Fibroblast of upper back skin (primary cell): ENCODE measurements at places on chromosomes 4 and X.

- DNase-seq, result no peak
Observed at GRCh38 chr4:39754309-39754708, 56.4 kb downstream of the UBE2K start.

DNA sequence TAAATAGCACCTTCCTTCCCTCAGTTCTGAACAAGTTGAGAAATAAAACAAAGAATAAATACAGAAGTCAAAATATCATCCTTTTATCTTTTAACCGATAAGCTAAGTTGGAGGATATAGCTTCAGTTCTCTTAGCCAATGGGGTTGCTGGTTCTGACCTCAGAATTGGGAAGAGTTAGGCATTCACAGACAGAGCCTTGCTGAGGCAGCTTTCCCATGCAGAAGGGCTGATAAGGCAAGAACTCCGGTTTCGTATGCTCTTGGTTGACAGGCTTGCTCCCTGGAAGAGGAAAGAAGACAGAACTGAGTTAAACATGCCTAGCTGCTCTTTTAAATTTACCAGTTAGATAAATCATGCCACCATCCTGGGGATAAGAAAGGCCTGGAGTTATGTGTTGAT lies 17.6 kb downstream of the FRAS1 start:
- no peak for DNase-seq

GRCh38 chr4:67570537-67570936 lies 12.0 kb downstream of the STAP1 start:
- DNase-seq, result no peak

GRCh38 chrX:52352551-52352950 lies 16.3 kb upstream of the XAGE2 start:
- no peak for DNase-seq

DNA sequence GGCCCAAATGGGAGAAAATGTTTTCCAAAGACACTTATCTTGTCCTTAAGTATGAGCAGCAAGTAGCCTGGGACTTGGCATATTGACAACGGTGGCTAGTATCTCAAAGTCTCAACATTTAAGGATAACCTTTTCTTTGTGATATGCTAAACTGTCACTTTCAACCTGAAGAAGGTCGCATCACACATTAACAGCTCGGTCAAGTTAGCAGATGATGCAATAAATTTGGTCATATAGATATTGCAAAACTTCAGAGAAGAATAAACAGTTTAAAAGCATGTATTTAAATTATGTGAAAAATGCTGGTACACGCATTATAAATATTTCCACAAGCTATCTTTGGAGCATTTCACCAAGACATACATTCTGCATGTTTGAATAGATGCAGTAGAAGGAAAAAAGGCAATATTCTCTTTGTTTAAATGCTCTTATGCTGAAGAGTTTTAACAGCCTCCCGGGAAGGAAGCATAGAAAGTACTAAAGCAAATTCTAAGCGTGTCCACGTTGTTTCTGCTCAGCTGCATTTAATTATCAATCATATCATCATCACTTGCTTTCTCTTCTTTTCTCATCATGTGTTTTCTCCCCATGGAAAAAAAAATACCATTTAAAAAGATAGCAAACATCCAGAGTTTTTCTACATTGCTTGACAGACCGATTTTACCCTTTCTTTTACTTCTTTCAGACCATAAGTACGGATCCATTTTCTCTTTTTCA lies 24.2 kb downstream of the ARHGAP6 start:
- DNase-seq, result peak; percentile 35

- no peak for DNase-seq
Observed at GRCh38 chr4:76206222-76206942, 7.2 kb downstream of the SCARB2 start.

- no peak for DNase-seq
Observed at GRCh38 chrX:73182502-73183114, 32.0 kb downstream of the NAP1L2 start.

DNA sequence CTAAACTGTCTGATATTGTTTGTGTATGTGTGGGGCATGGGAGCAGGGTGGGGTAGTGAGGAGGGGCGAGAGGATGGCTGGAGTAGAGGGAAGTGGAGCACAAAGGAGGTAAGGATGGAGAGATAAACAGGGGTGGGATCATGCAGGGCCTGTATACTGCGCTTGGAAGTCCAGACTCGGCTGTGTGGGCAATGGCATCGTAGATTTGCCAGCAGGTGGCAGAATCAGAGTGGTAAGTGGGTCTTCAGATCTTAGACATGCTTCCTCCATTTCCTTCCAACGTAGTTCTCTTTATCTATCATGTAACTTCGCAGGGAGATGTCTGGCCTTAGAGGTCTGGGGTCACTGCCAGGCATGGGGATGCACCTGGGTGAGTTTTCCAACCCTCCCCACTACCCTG lies 155.5 kb downstream of the PDGFRA start:
- DNase-seq, result peak; percentile 50

GRCh38 chr4:26576231-26576739 lies 7.6 kb upstream of the TBC1D19 start:
- DNase-seq, result peak; percentile 73

DNA sequence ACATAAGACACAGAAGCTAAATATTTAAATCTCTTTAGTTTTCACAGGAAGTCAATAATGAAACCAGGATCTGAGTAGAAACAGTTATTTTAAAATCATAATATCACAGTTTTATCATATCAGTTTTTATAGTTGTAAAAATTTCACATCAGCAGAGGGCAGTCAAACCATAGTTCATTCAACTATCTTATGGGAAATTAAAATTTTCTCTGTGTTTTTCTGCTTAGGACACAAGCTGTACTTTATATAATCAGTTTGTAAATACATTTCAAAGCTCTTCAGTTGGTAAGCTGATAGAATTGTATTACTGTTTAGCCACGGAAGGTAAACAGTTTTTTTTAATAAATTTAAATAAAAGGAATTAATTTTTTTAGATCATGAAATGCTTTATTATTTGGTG lies 204.8 kb upstream of the NUDT6 start:
- peak; percentile 40 for DNase-seq

DNA sequence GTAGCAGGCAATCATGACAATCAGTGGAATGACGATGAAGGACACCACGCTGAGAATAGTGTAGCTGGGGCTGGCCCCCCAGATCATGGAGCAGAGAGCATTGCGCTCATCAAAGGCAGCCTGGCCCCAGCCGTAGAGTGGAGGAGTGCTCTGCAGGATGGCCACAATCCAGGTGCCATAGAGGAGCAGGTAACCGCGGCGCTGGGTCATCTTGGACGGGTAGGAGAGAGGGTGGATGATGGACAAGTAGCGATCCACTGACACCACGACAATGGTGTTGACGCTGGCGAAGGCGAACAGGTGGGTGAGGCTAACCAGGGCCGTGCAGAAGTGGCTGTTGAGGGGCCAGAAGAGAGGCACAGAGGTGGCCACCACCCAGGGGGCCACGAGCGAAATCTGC lies 2.8 kb downstream of the GPR101 start:
- DNase-seq, result no peak

DNA sequence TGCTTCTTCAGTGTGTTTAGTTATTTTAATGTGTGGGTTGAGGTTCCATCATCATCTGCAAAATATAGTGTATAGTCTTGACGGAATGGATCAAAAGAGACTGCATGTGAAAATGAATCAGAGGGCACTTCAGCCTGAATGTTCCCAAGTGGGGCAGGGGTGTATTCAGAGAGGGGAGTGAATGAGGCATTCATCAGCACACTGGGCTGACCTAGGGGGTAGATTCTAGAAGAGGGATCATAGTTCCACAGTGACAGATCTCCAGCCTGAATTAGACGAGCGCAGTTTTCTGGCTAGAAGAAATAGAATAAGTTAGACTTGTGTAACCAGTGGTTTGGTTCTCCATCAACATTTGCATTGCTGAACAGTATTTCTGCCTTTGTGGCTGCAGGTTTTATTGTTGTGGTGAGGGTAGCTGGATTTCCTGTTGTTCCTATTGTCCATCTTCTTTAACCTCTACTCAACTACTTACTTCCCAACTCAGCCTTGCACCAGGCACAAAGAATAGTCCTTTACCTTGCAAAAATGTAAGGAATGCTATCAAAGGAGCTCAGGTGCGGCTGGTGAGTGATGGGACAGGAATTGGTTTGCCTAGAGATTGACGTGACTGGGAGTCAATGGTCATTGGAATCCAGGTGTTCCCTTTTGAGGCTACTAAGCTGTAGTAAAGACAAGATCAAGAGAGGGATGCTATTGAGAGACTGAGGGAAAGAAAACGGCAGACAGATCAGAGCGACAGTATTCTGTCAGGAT lies 50.9 kb downstream of the NAP1L5 start:
- no peak for DNase-seq

DNA sequence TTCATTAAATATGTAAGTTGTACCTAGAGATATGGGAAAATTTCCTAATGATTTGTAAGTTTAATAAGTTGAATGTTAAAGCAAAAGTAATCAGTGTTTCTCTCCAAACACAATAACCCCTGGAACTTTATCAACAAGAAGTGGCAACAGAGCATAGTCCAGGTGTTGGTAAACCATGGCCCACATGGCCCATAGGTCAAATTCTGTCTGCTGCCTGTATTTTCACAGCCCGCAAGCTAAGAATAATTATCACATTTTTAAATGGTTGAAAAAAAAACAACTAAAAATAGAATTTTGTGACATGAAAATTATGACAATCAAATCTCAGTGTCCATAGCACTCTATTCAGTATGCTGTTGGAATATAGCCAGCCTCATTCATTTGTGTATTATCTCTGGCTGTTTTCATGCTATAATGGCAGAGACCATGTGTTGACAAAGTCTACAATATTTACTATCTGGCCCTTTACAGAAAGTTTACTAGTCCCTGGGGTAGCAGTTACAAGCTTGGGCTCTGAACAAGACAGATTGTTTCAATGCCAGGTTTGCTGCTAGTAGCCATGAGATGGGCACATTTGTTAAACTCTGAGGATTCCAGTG lies 395.8 kb downstream of the GASK1B start:
- no peak for DNase-seq

DNA sequence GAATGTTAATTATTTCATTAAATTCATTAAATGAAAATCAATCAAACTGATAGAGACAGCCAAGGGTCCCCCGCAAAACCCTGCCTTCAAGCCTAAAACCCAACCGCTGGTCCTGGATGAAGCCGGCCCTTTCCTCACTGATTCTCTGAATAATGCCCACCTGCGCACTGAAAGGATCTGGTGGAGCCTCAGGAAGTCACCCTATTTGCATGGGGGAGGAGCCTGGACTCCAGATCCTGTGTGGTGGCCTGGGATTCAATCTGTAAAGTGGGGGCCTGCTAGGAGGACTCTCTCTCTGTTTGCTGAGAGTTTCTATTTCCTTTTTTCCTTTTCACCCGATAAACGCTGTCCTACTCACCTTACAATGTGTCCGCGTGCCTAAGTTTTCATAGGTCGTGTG lies 97.9 kb upstream of the ADAMTS3 start:
- no peak for DNase-seq

DNA sequence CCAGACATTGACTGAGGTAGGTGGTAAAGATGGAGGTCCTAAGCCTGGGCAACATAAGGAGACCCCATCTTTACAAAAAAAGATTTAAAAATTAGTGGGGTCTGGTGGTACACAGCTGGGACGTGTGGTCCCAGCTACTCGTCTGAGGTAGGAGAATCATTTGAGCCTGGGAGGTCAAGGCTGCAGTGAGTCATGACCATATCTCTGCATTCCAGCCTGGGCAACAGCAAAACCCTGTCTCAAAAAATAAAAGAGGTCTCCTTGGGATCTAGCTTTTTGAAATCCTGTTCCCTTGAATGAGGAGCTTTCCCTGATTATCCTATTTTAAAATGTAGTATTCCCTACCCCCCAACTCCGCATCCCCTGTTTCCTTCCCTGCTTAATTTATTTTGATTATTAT lies 78.7 kb upstream of the OGT start:
- DNase-seq, result peak; percentile 2

DNA sequence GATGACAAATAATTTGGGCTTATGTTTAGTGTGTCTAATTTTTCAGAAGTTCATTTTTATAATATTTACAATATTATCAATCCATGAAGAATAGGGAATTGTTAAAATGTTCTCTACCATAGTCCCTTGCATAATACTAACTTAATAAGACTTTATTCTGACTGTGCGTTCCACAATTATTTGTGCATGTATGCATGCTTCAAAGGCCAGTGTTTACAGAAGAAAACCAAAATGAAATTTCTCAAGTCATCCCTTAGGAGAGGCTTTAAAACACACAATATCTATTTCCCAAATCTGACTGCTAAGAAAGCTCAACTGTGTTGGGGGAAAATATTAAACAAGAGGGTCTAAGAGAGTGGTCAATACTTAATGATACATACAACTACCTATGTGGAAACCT lies 226.3 kb upstream of the ANKRD50 start:
- no peak for DNase-seq

- peak; percentile 65 for DNase-seq
Observed at GRCh38 chrX:11423362-11423818, 130.2 kb downstream of the AMELX start.

GRCh38 chr4:178174756-178175155 lies 732.5 kb upstream of the AGA start:
- peak; percentile 3 for DNase-seq

DNA sequence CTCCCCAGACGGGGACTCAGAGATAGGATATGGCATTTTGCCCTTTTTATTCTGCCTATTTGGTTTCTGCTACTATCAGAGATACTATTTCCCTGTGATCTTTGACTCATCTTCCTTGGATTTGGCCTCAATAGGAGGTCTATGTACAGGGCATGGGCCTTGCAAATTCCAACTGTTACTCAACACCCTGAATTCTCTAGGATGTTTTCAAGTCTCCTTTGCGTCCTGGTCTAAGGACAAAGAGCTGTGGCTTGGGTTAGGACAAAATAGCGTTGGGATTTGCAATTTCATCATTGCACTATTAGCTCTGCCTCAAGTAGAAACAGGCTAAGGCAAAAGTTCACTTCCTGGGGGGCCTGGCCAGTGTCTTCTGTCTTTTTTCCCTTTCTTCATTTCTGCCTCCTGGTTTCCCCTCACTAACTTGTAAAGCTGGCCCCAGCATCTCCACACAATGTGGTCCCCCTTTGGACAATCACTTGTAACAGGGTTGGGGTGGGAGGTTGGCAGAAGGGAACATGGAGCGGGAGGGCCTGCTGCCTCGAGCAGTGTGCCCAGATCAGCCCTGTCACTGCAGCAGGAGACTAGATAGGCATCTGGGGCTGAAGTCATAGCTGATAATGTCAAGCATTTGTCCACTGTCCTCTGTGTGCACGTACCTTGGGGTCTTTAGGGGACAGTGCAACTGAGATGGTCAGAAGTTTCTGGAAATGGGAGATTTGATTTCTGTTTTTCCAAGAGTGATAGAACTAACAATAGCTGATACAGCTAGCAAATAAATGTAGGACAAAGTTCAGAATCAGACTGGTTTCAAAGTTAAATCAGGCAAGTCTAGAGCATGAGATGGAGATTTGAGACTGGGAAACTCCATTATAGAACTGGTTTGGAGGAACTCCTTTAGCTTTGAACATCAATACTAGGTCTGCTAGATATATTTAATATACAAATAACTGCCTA lies 25.8 kb upstream of the STBD1 start:
- no peak for DNase-seq

- no peak for DNase-seq
Observed at GRCh38 chr4:129040471-129040870, 52.9 kb downstream of the SCLT1 start.
